ENCODE measurements at places on chromosomes 4 and X.

- DNase-seq, result no peak
Observed at GRCh38 chr4:155799794-155800123, 40.9 kb downstream of the GUCY1B1 start.

- DNase-seq, result no peak
Observed at GRCh38 chrX:114959729-114960128, 57.7 kb downstream of the IL13RA2 start.

DNA sequence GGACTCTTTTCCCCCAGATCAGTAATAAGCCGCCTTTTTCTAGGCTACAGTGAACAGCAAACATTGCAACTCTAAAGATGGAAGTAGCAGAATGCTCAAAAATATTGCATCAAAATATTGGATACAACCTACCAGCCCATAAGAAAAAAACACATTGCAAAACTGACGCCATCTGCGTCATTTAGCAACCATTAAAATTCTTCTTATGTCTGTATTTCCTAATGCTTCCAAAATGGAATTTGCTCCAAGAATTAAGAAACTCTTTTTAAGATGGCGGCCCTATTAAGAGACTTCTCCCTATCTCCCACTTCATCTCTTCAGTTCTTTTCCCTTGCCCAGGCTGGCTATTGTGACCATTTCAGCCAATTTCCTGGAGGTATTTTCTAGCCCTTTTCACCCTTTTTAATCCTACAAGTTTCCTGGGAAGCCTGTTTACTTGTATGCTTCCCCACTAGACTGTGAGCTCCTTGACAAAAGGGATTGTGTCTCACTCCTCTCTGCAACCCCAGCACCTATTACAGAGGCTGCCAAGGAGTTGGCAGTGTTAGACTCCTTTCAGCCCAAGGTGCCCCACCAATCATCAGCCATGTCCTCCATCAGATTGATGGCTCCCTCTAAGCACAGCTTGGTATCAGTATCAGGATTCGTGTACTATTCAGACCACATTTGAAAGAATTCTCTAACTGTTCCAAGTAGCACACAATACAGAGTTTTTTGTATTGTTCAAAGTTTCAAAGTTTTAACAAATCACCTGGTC lies 4.4 kb downstream of the GPC3 start:
- DNase-seq, result no peak

GRCh38 chr4:147247579-147247978 lies 233.3 kb upstream of the EDNRA start:
- no peak for DNase-seq

Measured in stimulated activated CD8-positive, alpha-beta memory T cell treated with anti-CD3 and anti-CD28 coated beads, Interleukin-4, amount 100 ng/mL, for 1 hour (primary cell).